ENCODE measurements at places on chromosomes 12 and 14.

DNA sequence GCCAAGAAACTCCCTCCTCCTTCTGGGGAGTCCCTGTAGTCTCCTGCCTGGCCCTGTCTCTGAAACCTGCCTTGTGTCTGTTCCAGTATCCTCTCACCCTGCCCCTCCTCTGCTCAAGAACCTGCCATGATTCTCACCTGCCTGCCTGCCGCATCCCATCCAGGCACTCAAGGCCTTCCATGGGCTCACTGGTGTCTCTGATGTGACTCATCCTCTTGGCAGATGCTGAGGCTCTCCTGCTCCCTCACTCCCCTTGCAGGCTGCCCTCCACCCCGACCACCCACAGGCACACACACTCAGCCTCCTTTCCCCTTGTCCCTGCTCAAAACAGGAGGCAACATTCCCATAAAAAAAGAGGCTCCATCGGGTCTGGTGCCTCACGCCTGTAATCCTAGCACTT is 5.8 kb upstream of the BEGAIN start:
- DNase-seq, result no peak

- DNase-seq, result no peak
These were observed 157.4 kb downstream of the TBX5 start for GRCh38 chr12:114248527-114248926.

GRCh38 chr14:33175951-33176350 is 237.3 kb downstream of the NPAS3 start:
- no peak for DNase-seq

- no peak for DNase-seq
These were observed 17.5 kb downstream of the EVL start for GRCh38 chr14:100082723-100083122.

- no peak for DNase-seq
These were observed 169.5 kb upstream of the NTF3 start for GRCh38 chr12:5262450-5262849.

GRCh38 chr12:26062006-26062405 is 62.8 kb downstream of the BHLHE41 start:
- DNase-seq, result no peak

DNA sequence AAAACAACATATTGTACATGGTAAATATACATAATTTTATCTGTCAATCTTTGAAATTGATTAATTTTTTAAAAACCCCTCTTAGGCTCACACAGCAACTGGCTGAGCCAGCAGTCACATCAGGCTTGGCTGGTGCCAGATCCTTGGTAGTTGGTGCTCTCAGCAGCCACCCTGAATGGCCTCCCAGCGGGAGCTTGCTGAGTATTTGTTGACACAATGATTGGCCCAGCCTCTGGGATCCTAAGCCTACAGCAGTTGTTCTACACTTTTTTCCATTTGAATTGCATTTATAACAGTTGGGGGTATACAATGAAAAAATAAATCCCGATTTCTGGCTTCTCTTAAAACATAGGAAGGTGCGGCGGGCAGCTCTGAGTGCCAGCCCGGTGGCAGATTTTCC is 11.1 kb downstream of the PRKAB1 start:
- DNase-seq, result no peak

DNA sequence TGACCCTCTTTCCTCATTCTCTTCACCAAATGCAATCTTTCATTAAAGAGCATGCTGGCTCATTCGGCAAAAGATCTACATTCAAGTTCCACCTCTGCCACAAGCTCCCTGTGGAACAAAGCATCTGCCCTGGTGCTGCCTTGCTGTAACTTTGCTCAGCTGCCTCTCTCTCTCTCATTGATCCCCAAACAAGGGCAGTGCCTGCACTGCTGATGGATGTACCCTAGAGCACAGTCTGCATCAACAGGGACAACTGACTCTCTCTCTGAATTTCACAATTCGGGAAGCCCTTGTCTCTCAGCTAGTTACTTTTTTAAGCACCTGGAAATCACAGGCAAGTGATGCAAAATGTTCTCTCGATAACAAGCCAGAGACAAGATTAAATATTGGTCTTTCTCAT is 174.0 kb upstream of the DIO2 start:
- no peak for DNase-seq

DNA sequence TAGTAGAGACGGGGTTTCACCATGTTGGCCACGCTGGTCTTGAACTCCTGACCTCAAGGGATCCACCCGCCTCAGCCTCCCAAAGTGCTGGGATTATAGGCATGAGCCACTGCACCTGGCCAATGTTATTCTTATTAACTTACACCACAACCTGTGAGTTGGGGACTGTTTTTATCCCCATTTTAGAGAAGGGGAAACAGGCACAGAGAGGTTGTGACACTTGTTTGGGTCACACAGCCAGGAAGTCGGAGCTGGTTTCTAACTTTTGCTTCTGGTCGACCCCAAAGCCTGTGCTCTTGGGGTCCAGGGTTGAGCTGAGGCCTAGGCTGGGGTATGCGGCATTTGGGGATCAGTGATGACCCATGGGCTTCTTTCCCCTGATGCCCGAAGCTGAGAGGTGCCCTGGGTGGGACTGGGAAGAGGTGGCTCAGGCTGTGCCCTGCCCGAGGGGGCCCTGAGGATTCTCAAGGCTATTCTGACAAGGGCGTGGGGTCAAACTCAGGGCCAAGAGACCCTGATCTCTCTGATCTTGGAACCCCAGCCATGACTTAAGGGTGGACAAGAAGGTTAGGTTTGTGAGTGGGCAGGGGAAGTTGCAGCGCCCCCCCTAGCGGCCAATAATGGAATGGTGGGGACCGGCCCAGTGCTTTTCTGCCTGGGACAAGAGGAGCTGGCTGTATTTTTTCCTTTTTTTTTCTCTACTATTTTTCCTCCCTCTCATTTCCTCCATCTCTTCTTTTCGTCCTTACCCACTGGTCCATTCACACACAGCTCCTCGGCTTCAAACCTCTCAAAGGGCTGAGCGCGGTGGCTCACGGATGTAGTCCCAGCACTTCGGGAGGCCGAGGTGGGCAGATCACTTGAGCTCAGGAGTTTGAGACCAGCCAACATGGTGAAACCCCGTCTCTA is 3.0 kb downstream of the SDSL start:
- DNase-seq, result peak; percentile 21

- no peak for DNase-seq
These were observed 973 bp downstream of the P2RX2 start for GRCh38 chr12:132619386-132620112.

DNA sequence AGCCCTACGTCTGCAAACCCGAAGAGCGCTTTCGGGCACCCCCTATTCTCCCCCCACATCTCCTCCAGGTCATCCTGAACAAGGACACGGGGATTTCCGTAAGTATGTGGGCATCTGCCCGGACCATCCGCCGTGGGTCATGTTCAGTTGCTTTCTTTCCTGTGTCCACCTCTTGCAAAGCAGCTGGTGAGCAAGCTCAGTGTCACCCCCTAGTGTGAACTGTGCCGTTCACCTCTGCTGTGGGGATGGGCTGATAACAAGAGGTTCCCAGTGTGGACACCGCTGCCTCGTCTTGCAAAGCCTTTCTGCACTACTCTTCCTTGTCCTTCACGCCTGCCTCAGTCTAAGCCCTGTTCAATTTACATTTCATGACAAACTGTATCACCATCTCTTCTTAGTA is 8.6 kb downstream of the PRKAB1 start:
- no peak for DNase-seq
